ENCODE measurements at places on chromosomes 1 and 21.

- DNase-seq = no peak
These were observed 26.2 kb downstream of the NEK2 start for GRCh38 chr1:211648980-211649934.

DNA sequence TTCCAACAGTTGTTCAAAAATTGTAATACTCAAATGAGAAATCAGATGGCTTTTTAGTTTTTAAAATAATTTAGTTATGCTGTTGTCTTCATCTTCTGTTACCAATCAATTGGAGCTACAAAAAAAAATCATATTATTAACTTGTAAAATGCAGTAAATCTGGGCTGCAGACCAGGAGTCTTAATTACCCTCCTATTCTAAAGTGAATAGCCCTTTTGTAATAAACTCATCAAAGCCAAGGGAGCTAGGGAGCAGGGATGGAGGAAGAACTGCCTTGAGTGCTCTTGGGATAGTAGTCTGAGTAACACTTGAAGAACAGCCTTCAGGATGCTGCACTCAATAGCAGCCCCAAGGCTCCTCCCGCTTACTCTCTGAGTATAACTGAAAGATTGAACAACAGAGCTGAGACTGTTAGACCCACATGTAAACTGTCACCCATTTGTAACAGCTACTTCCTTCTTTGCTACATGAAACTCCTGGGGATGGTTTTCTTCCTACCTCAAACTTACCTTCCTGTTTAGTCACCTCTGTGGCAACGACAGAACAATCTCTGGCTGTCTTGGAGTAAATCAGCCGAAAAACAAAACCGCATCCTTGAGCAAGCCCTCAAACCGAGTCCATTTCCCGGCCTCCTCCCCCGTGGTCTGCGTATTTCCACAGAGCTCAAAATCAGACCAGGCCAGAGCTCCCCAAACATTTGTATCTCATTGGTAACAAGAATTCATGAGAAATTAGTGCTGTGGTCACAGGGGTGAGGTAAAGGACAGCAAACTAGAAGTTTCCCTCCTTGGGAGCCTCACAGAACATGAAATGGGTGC lies 55.9 kb downstream of the CD58 start:
- peak; percentile 43 for DNase-seq

- no peak for DNase-seq
These were observed 67.8 kb downstream of the PRRX1 start for GRCh38 chr1:170731566-170732251.

- DNase-seq = peak; percentile 56
These were observed 4.4 kb downstream of the DVL1 start for GRCh38 chr1:1344655-1345361.

GRCh38 chr1:81121306-81121705 lies 679.4 kb upstream of the ADGRL2 start:
- DNase-seq = no peak

DNA sequence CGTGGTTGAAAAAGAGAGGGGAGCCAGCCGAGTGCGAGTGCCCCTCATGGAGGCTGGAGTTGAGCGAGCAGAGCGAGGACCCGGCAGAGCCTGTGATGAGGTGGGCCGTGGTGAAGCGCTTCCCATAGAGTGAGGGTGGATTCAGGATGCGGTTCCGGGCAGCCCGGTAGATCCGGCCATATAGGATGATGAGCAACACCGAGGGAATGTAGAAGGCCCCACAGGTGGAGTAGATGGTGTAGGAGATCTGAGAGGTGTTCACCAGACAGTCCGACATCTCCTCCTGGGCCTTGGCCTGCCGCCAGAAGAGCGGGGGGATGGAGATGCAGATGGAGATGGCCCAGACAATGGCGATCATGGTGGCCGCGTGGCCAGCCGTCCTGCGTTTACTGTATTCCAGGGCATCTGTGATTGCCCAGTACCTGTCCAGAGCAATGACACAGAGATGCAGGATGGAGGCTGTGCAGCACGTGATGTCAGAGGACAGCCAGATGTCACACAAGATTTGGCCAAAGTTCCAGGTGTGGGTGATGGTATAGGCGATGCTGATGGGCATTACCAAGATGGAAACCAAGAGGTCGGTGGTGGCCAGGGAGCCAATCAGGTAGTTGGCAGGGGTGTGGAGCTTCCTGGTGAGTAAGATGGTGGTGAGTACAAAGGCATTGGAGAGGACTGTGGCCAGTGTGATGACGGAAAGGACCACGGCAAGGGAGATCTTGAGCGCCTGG lies 23.7 kb downstream of the HTR1D start:
- no peak for DNase-seq

- no peak for DNase-seq
These were observed 181.0 kb upstream of the JUN start for GRCh38 chr1:58964880-58965279.

- no peak for DNase-seq
These were observed 81.9 kb downstream of the SLC25A24 start for GRCh38 chr1:108117945-108118902.

DNA sequence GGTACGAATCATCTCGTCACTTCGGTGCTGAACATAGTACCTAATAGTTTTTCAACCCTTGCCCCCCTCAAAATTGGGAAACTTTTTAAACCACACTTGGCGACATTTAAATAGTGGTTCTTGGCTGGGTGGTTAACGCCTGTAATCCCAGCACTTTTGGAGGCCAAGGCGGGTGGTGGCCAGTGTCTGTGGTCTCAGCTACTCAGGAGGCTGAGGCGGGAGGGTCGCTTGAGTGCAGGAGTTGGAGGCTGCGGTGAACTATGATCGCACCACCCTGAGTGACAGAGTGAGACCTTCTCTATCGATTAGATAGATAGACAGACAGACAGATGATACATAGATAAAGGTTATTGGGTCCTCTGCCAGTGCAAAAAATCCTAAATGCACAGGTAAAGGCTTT lies 55.5 kb upstream of the RASAL2 start:
- no peak for DNase-seq

- peak; percentile 8 for DNase-seq
These were observed 641 bp upstream of the ZBTB21 start for GRCh38 chr21:42010507-42011495.

DNA sequence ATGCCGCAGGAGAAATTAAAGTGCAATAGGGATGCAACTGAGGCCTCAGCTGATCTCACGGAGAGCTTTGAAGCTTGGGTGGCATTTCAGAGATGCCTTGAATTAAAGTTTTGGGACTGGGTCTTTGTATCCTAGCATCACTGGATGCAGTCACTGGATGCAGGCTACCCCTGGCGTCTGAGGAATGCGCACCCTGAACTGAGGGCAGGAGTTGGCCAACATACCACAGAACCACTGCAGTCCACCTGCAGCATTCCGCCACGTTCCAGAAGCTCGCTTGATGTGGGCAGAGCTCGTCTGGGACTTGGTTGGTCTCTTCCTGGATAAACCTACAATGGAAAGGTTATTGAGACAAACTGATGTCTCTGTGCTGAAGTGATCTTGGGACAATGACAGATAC lies 34.1 kb upstream of the IGSF5 start:
- no peak for DNase-seq
